ENCODE measurements at places on chromosomes 7 and 10. TPM values are rescaled to one million over a fixed set of nuclear protein-coding genes. Genes with fewer than 3 reads are reported as not detected.

DNA sequence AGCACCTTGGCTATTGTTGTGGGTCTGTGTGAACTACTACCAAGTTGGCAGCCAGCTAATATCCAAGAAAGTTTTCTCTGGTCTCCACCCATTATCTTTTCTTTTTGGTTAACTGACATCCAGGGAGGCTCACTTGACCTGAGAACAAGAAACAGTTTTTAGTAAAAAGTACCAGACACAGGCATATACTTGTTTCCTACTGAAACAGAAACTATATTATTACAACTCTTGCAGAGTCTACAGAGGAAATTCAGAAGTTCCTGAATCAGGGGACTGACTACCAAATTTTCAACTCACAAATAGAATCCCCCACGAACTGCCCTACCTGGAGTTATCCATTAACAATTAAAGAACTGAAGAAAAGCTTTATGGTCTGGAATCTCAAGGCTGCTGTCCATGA lies 168.9 kb downstream of the KCND2 start:
- H3K4me3 ChIP-seq = no peak overlapping the region
- no peak for DNase-seq
- H3K36me3 ChIP-seq = no peaks in the 10 kb centered on the region
- H3K27me3 ChIP-seq = no peaks in the 10 kb centered on the region

DNA sequence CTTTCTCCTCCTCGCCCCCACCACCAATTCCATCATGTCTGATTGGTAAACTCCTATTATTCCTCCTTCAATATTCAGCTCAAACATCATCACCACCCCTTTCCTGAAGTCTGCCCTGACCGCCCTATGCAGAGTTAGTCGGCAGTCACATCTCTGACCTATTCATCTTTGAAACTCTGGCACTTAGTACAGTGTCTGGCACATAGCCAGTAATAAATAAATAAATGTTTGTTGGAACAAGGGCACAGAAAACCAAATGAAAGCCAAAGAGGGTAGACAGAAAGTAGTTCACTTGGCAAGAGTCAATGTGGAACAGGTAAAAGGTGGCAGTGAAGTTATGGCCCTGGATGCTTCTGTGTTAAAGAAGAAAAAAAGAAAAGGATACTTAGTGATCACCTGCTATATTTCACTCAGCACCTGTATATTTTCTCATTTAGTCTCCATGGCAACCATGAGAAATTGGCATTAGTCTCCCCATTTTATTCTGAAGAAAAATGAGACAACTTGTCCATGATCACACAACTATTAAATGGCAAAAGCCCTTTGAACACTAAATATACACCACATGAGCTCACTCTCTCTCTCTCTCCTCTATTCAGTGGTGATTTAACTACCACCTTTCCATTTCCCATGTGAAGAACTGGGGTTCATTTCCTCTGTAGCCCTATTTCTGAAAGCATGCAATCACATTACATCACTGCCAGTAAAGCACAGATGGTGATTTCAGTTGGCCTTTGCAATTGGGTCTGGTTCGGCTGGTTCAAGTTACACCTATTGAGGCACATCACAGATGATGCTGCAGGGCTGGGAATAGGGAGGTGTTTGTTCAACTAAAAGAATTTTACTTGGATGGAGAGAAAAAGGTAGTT lies 25.3 kb downstream of the CHCHD3 start:
- no peak overlapping the region for H3K27ac ChIP-seq
- H3K27me3 ChIP-seq = no peaks in the 10 kb centered on the region
- no peaks in the 10 kb centered on the region for H3K4me1 ChIP-seq
- DNase-seq = no peak
- H3K4me3 ChIP-seq = no peak overlapping the region
- no peaks in the 10 kb centered on the region for H3K36me3 ChIP-seq

GRCh38 chr7:69129524-69129923 lies 468.8 kb upstream of the AUTS2 start:
- DNase-seq = no peak
- no peak overlapping the region for H3K4me3 ChIP-seq
- no peaks in the 10 kb centered on the region for H3K36me3 ChIP-seq
- no peaks in the 10 kb centered on the region for H3K27me3 ChIP-seq
- no peaks in the 10 kb centered on the region for H3K4me1 ChIP-seq

DNA sequence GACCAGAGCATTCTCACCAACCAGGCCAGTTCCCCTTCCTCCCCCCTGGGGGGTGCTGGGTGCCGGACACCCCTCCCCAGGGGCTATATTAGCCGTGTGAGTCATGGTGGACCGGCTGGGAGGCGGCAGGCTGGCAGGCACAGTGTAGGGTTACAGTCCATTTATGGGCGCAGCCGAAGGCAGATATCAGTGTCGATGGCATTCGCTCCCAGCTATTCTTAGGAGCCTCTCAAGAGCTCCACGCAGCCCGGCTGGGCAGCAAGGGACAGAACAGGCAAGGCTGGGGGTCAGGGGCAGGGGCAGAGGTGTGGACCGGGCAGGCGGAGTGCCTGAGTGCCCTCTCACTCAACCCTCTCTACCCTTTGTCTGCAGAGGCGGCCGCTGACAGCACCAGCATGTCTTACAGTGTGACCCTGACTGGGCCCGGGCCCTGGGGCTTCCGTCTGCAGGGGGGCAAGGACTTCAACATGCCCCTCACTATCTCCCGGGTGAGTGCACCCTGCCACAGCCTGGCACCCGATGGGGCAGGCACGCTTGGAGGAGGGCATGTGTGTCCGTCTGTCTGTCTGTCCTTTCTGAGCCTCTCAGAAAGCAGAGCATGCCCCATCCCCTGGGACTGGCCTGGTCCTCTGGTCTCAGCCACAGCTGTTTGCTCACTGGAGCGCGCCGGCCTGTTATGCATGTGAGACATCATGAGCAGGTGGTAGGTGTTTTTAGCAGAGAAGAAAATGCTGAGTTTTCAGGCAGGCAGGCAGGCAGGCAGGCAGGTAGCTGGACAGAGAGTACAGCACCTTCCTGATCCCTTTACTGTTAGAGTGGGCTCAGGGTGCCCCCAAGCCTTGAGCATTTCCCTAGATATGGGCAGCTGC lies at the start of gene LDB3:
TSS of gene LDB3 (plus strand) at position 215 of the 869 bp plus-strand sequence. CDS start at position 396, 181 bp downstream.
- H3K36me3 ChIP-seq = no peaks in the 10 kb centered on the region
- H3K27ac ChIP-seq = no peak within 1 kb of the TSS
- no peak for DNase-seq
- peaks cover 2% of the 10 kb centered on the region for H3K27me3 ChIP-seq
- no peaks in the 10 kb centered on the region for H3K4me1 ChIP-seq

GRCh38 chr10:80443531-80443974 lies 10.6 kb upstream of the TSPAN14 start:
- H3K4me3 ChIP-seq = no peak overlapping the region
- H3K27ac ChIP-seq = peak overlapping the region; percentile 43
- peaks cover 22% of the 10 kb centered on the region for H3K4me1 ChIP-seq
- no peaks in the 10 kb centered on the region for H3K36me3 ChIP-seq

DNA sequence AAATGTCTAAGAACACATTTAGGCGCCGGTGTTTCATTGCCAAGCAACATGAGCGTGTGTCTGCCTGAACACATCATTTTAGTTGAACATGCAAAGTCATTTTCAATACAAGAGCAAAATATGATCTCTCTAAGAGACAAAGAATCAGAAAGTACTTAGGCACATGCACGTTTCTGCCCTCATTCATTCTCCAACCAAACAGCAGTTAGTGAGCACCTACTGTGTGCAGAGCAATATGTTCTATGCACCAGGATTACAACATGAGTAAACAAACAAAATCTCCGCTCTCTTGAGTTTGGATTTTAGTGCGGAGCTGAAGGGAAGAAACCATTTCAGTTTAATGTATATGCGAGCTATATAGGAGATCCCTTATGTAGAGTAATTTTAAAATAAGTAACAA lies 71.6 kb upstream of the KLF6 start:
- peaks cover 17% of the 10 kb centered on the region for H3K4me1 ChIP-seq
- no peak overlapping the region for H3K4me3 ChIP-seq
- H3K27ac ChIP-seq = no peak overlapping the region
- H3K27me3 ChIP-seq = no peaks in the 10 kb centered on the region
- no peak for DNase-seq

GRCh38 chr7:5767066-5767465 lies 14.4 kb downstream of the RNF216 start:
- DNase-seq = no peak
- peak overlapping the region; percentile 6 for H3K27ac ChIP-seq
- H3K27me3 ChIP-seq = no peaks in the 10 kb centered on the region
- H3K36me3 ChIP-seq = no peaks in the 10 kb centered on the region
- H3K4me3 ChIP-seq = no peak overlapping the region

DNA sequence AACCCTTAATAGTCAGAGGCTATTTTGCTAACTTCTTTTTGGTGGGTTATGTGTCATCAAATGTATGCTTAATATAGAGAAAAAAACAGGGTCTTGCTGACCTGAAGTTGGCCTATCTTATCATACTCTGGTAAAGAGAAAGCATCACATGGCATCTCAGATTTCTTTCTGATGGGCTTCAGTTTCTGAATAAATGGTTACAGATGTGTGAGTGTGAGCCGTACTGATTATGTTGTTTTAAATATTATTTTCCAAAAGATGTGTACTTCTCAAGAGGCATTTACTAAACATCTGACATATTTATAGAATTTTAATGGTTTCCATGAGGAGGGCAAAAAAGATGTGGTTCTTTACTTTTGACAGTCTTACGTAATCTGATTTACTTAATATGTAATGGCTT lies 28.4 kb downstream of the BBS9 start:
- no peak overlapping the region for H3K27ac ChIP-seq
- no peaks in the 10 kb centered on the region for H3K36me3 ChIP-seq
- no peaks in the 10 kb centered on the region for H3K4me1 ChIP-seq
- H3K27me3 ChIP-seq = no peaks in the 10 kb centered on the region
- DNase-seq = no peak

GRCh38 chr7:64993901-64994300 lies 3.1 kb upstream of the ZNF117 start:
- H3K4me3 ChIP-seq = no peak overlapping the region
- no peak for DNase-seq
- H3K27ac ChIP-seq = no peak overlapping the region
- H3K27me3 ChIP-seq = no peaks in the 10 kb centered on the region
- peaks cover 4% of the 10 kb centered on the region for H3K4me1 ChIP-seq

GRCh38 chr7:45689797-45690761 lies 115.9 kb downstream of the ADCY1 start:
- H3K4me1 ChIP-seq = peaks cover 3% of the 10 kb centered on the region
- H3K27me3 ChIP-seq = peaks cover 2% of the 10 kb centered on the region
- no peak overlapping the region for H3K4me3 ChIP-seq
- H3K36me3 ChIP-seq = no peaks in the 10 kb centered on the region
- peak overlapping the region; percentile 6 for H3K27ac ChIP-seq

- no peaks in the 10 kb centered on the region for H3K36me3 ChIP-seq
- H3K27me3 ChIP-seq = no peaks in the 10 kb centered on the region
- no peak for DNase-seq
- H3K4me1 ChIP-seq = no peaks in the 10 kb centered on the region
Observed at GRCh38 chr10:130040817-130041330, 69.8 kb downstream of the C10orf143 start.

- peaks cover 7% of the 10 kb centered on the region for H3K27me3 ChIP-seq
- H3K27ac ChIP-seq = no peak overlapping the region
- no peaks in the 10 kb centered on the region for H3K36me3 ChIP-seq
- H3K4me3 ChIP-seq = no peak overlapping the region
- DNase-seq = no peak
- no peaks in the 10 kb centered on the region for H3K4me1 ChIP-seq
Observed at GRCh38 chr10:69636626-69637605, 6.9 kb downstream of the FAM241B start.

DNA sequence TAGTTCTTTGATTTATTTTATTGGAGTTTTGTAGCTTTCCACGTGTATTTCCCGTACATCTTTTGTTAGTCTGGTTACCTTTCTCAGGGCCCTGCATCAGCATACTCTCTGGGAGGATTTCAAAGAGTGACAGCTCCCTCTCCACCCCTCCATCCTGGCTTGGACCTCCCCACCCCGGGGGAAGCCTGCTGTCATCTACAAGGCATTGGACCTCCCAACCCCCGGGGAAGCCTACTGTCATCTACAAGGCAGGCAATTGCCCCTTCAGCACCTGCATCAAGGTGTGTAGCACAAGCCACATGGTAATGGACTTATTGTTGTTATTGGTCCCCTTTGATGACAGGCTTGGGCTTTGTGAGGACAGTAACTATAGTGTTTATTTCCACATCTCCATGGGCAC lies 390.1 kb downstream of the TCERG1L start:
- no peak for DNase-seq
- H3K27ac ChIP-seq = no peak overlapping the region
- no peaks in the 10 kb centered on the region for H3K4me1 ChIP-seq
- no peak overlapping the region for H3K4me3 ChIP-seq
- H3K36me3 ChIP-seq = no peaks in the 10 kb centered on the region
- no peaks in the 10 kb centered on the region for H3K27me3 ChIP-seq

- H3K27ac ChIP-seq = no peak overlapping the region
- no peaks in the 10 kb centered on the region for H3K36me3 ChIP-seq
- no peaks in the 10 kb centered on the region for H3K27me3 ChIP-seq
- H3K4me3 ChIP-seq = no peak overlapping the region
- peak; percentile 30 for DNase-seq
- peaks cover 2% of the 10 kb centered on the region for H3K4me1 ChIP-seq
Observed at GRCh38 chr7:130350945-130351790, 6.6 kb downstream of the CPA5 start.

GRCh38 chr7:106802589-106802988 lies 62.5 kb upstream of the PIK3CG start:
- H3K27ac ChIP-seq = no peak overlapping the region
- no peaks in the 10 kb centered on the region for H3K4me1 ChIP-seq
- H3K4me3 ChIP-seq = no peak overlapping the region
- no peak for DNase-seq
- H3K36me3 ChIP-seq = no peaks in the 10 kb centered on the region

- H3K27ac ChIP-seq = peak overlapping the region; percentile 40
- DNase-seq = peak; percentile 69
- H3K4me3 ChIP-seq = peak overlapping the region; percentile 52
- no peaks in the 10 kb centered on the region for H3K27me3 ChIP-seq
Observed at GRCh38 chr7:85185424-85186082, 1.3 kb downstream of the SEMA3D start.

- no peak overlapping the region for H3K27ac ChIP-seq
- H3K4me3 ChIP-seq = no peak overlapping the region
- H3K36me3 ChIP-seq = no peaks in the 10 kb centered on the region
Observed at GRCh38 chr10:127154831-127155620, 41.4 kb downstream of the INSYN2A start.

- peak; percentile 42 for DNase-seq
- H3K4me3 ChIP-seq = no peak overlapping the region
- no peaks in the 10 kb centered on the region for H3K36me3 ChIP-seq
- no peaks in the 10 kb centered on the region for H3K27me3 ChIP-seq
- peaks cover 5% of the 10 kb centered on the region for H3K4me1 ChIP-seq
Observed at GRCh38 chr7:85191383-85191782, 4.5 kb upstream of the SEMA3D start.

GRCh38 chr10:92241158-92241500 lies 49.7 kb downstream of the CPEB3 start:
- no peak for DNase-seq
- H3K27ac ChIP-seq = no peak overlapping the region
- H3K36me3 ChIP-seq = no peaks in the 10 kb centered on the region
- no peaks in the 10 kb centered on the region for H3K27me3 ChIP-seq
- peaks cover 10% of the 10 kb centered on the region for H3K4me1 ChIP-seq

- no peaks in the 10 kb centered on the region for H3K4me1 ChIP-seq
- peaks cover 17% of the 10 kb centered on the region for H3K36me3 ChIP-seq
- no peaks in the 10 kb centered on the region for H3K27me3 ChIP-seq
- peak; percentile 44 for DNase-seq
- H3K27ac ChIP-seq = no peak overlapping the region
Observed at GRCh38 chr7:99365318-99366141, 9.0 kb upstream of the ARPC1B start.

The FFAR4 gene
- total RNA-seq = not detected

The ACTL6B gene
- not detected for total RNA-seq

The LAMTOR4 gene
- 140 TPM for total RNA-seq

The TMEM26 gene
- total RNA-seq = 0.23 TPM

The OR2F2 gene
- not detected for total RNA-seq

The GIMAP7 gene
- total RNA-seq = 42.4 TPM

The CTAGE4 gene
- 0.30 TPM for total RNA-seq

The PON1 gene
- total RNA-seq = not detected

The CCDC7 gene
- 6.6 TPM for total RNA-seq

The CYP3A7 gene
- not detected for total RNA-seq

The HNRNPF gene
- 230 TPM for total RNA-seq

The GLI3 gene
- total RNA-seq = 30.3 TPM

All from endothelial cell of umbilical vein (primary cell).